ENCODE measurements at places on chromosomes 16 and 17.

GRCh38 chr16:2874912-2875362 lies 8.1 kb upstream of the FLYWCH2 start:
- peak; percentile 93 for DNase-seq

- no peak for DNase-seq
These were observed 21.3 kb downstream of the CYLD start for GRCh38 chr16:50763211-50763610.

- DNase-seq, result peak; percentile 100
These were observed at the start of gene DOK4 for GRCh38 chr16:57485916-57486857. Gene DOK4 (minus strand): TSS chr16:57486493. CDS start chr16:57479507, 6,986 bp downstream.

- no peak for DNase-seq
These were observed 4.6 kb downstream of the IL21R start for GRCh38 chr16:27406511-27407128.

DNA sequence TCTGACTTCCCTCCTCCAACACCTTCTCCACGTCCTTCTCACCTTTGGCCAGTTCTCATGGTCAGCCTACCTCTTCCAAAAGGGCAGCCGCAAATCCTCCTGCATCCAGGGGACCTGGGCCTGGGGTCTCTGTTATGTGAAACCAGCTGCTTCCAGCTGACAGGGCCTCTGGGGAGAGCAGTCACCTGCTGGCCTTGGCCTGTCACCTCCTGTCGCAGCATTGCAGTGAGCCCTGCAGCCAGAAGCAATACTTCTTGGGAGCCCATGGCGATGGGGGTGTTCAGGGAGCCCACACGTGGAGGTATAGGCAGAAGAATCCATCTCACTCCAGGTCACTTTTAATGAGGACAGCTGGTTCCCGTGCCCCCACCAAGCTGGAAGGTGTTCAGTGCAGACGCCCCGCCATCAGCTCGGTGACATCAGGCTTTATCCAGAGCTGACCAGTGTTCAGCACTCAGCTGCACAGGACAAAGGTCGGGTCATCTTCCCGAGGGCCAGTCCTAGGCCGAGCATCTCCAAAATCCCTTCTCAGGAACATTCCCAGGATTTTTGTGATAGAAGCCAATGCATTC lies 1.7 kb upstream of the SLC47A2 start:
- DNase-seq, result peak; percentile 48

GRCh38 chr17:77468897-77469296 lies 328.1 kb downstream of the SEC14L1 start:
- DNase-seq, result no peak

DNA sequence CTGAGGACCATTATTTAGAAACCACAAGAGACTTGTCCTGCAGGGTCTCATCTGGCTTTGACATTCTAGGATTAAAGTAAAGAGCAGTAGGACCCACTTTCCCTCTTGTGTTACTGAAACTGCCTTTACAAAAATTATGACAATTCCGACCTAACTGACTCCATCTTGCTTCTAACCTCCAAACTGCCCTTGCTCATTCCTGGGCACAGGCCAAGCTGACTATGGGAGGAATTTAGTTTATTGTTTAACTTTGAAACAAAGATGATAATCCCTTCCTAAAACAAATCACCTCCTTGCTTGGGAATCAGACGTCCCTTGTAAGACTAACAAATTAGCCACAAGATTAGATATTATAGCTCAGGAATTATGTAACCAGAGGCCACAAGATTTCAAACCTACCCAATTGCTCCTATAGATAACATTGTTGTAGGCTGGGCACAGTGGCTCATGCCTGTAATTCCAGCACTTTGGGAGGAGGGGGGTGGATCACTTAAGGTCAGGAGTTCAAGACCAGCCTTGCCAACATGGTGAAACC lies 87.0 kb upstream of the FBXO47 start:
- no peak for DNase-seq

Measured in H7 (cell line).